ENCODE measurements at places on chromosomes 13 and 19.

GRCh38 chr13:27151798-27152599 lies 19.6 kb downstream of the USP12 start:
- no peak for DNase-seq

DNA sequence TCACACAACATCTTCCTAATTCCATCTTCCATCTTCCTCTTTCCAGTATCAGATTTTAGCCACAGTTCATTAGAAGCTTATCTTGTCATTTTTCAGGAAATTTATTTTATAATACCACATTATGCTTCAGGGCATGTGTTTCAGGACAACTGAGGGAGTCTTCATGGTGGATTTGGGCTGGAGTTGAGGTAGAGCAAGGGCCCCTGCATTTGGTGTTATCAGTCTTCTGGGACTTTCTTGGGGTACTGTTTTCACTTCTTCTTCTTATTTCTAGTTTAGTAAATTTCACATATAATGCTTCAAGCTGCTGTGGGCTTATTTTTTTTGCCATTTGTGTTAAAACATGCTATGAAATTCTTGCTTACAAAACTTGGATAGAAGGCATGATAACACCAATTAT lies 188.7 kb downstream of the LHFPL6 start:
- DNase-seq: no peak

- DNase-seq: no peak
Measured at GRCh38 chr13:23456437-23457210, 23.1 kb upstream of the SACS start.

DNA sequence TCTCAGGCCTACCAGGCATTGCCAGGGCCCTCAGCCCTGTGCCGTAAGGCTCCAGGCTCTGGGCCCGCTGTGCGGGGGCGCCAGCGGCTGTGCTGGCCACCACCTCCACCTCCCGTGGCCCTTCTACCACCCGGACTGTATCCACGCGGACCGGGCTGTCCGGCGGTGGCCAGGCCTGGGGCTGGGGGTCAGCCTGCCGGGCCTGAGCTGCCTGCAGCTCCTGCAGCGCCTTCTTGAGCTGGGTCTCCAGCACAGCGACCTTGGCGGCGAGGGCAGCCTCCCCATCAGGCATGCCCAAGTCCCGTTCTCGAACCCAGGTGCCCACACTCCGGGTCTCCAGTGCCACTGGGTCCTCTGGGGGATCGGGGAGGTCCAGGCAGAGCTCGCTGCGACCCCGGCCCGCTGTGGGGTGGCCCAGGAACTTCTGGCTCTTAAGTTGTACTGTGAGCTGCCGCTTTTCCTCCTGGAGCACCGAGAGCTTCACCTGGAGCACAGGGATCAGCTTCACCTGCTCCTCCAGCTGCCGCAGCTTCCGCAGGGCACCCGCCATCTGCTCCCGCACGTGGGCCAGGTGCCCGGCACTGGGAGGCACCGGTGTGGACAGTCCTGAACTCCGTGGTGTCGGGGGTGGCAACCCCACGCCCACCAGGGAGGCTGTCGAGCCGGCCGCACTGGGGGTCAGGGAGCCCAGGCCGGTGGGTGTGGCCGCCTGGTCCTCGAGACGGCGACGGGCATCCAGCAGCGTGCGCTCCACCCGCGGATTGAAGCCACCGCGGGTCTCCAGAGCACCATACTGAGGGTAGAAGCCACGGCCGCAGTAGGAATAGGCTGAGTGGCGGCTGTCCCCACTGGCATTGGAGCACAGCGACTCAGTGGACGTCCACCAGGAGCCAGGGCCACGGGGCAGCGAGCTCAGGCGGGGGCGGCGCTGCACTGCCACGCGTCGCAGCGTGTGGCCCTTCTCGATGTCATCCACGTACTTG lies 4.1 kb downstream of the KANK2 start:
- no peak for DNase-seq

GRCh38 chr19:18708452-18709231 lies 25.2 kb downstream of the CRTC1 start:
- DNase-seq: no peak

- no peak for DNase-seq
Measured at GRCh38 chr19:23287620-23288019, 37.4 kb upstream of the ZNF724 start.

DNA sequence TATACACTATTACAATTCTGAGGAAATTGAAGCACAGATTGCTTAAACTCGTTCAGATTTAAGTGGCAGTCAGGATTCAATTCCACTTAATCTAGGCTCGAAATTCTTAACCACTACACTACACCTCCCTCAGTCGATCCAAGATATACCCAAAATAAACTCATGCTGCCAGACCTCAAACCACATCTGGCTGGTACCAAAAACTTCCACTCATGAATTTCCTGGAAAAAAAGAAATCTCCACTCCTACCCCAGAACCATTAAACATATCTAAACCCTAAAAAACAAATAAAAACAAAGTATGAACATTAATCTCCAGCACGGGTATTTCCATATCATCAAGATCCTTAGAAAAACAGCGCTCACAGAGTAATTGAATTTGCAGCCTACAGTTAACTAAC lies 1.1 kb downstream of the ZFP30 start:
- DNase-seq: no peak

GRCh38 chr19:29675120-29675649 lies 9.9 kb downstream of the PLEKHF1 start:
- no peak for DNase-seq

Data from stimulated activated CD8-positive, alpha-beta memory T cell treated with anti-CD3 and anti-CD28 coated beads, Interleukin-7, amount 100 ng/mL, for 1 hour (primary cell).